ENCODE measurements at places on chromosomes 6 and 20.

GRCh38 chr20:18380908-18381529, 85.8 kb downstream of the DZANK1 start:
- no peak for DNase-seq

GRCh38 chr6:138404666-138405337, 779 bp downstream of the HEBP2 start:
- DNase-seq: no peak

- no peak for DNase-seq
These were observed 442.6 kb upstream of the PTCHD4 start for GRCh38 chr6:48553467-48554189.

DNA sequence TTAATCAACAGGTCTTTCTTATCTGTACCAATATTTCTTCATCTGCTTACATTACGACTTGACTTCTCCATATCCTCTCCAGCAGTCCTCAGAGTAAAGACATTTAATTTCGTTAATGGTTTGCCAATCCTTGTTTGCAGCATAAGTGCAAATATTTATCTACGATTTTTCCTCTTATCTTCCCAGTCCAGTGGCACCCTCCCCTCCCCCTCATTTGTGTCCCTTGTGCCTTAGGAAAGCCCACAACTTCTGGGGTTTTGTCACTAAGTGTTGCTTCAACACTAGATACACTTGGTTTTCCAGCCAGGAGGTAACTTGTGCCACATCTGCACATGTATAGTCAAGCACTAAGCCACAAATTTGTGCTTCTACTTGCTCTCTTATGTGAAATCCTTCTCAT, 327.2 kb downstream of the CBLN4 start:
- DNase-seq: no peak

DNA sequence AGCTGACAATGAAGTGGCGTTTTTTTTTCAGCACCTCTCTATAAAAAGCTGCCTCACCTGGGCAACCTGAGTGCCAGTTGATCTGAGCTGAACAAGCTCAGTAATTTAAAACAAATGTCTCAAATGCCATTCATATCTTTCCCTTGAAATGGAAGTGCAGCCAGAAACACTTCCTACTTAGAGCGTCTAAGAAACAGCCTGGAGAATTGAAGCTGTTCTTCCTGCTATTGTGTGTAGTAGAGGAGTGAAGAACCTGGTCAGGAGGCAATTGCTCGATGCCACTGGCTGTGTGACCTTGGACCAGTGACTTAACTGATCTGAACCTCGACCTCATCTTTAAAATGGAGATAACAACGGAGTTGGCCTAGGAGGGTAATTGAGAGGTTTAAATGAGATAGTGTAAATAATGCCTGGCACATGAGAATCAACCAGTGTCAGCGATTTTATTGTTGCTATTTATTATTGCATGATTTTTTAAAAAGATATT, 95.4 kb upstream of the FOXQ1 start:
- DNase-seq: no peak

DNA sequence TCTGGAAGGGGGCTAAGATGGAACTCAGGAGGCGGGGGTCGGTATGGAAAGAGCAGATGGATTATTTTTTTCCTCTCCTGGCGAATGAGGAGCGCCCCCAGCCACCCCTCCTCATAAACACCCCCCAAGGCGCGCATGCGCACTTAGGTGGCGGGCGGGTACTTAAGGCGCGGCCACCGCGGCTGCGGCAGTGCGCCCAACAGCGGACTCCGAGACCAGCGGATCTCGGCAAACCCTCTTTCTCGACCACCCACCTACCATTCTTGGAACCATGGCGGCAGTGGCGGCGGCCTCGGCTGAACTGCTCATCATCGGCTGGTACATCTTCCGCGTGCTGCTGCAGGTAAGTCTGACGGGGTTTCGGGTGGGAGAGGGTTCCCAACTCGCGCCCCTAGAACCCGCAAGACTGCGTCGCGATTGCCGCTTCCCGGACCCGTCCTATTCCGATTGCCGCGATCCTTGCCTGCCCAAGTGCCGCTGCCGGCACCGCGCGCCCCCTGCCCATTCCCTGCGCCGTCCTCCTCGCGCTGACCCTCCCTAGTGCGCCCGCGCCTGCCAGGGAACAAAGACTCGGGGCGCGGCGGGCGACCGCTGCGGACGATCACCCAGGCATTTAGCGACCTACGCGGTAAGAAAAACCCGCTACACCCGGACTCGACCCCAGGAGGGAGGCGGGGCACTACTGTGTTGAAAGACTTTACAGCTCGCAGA, at the start of gene NNAT:
NNAT (plus strand) TSS at position 190 of the 711 bp plus-strand sequence; CDS start at position 272, 82 bp downstream.
- DNase-seq: no peak

GRCh38 chr6:52517502-52518278, 59.2 kb downstream of the TRAM2 start:
- DNase-seq: peak; percentile 70

DNA sequence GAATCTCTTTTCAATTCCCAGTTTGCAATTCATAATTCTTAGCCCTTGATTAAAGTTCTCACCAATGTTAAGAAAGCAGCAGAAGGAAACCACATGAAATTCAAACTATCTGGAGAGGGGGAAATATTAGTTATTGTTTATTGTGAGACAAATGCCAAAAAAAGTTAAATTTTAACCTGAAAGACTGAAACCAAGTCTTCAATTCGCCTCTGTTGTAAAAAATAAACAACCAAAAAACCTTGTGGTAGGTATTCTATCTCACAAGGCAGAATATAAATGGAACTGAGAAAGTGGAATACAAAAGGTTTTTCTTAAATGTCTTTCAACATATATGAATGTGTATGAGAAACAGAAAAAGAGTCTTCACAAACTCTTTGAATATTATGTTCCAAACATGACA, 24.8 kb downstream of the TMX4 start:
- DNase-seq: no peak

- no peak for DNase-seq
These were observed 56.3 kb upstream of the AFDN start for GRCh38 chr6:167770291-167770955.

GRCh38 chr6:467111-467510, 75.6 kb downstream of the IRF4 start:
- no peak for DNase-seq

DNA sequence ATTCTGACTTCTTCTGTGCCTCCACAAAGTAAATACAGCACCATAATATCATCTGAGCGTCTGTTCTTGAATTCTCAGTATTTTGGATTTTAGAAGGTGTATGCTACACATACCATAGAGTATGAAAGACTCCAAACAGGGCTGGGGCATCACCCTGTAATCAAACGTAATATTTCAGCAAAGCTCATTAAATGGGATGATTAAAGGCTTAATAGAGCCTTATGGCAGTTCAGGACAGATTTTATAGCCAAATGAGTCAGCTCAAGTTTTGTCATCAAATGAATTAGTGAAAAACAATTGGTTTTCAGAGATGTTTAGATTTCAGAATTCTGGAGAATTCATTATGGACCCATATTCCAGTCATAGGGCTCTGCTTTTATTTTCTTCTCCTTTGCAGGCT, 68.9 kb downstream of the TULP4 start:
- no peak for DNase-seq

DNA sequence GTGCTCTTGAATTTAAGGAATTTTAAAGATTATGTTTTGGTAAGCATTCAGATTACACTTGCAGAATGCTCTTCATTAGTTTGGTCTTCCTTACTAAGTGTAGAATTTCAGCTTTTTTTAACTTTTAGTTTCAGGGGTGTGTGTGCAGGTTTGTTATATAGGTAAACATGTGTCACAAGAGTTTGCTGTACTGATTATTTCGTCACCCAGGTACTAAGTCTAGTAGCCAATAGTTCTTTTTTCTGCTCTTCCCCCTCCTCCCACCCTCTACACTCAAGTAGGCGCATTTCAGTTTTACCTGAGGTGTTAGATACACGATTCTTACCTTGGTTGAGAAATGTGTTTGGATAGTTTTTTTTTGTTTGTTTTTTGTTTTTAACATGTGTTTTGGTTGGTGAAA, 68.3 kb downstream of the AFG1L start:
- DNase-seq: no peak

DNA sequence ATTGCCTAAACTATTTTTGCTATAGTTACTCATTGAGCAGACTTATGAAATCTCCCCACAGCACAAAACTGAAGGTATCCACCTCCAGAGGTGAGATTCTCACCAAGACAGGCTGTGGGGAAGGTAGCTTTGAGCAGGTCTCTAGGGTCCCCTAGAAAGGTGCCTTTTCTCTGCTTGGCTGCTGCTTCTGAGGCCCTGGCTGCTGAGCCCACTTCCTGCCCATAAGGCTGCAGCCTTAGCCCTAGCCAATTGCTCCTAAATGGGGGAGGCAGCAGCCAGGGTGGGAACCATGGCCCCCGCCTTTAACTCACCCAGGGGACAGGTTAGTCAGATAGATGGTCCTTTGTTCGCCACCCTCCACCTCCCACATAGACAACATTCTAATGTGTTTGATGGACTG, 3.6 kb downstream of the NT5E start:
- no peak for DNase-seq

DNA sequence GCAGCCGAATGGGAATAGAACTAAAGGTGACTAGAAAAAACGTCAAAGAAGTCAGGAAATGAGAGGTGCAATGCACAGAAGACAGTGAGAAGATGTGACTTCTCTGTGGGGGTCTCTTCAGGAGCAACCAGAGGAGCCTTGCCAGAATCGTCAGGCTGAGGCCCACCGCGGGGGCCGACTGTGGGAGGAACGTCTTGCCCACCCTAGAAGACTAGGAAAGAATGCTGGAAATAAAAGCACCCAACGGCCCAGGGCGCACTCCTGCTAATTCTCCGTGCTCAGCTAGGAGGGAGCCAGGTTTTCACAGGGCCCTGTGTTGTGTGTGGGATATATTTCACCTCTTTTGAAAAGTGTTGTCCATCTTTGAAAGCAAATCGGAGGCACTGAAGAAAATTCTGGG, 129.2 kb downstream of the SMOC2 start:
- DNase-seq: no peak

- no peak for DNase-seq
These were observed 265.5 kb upstream of the EXOC2 start for GRCh38 chr6:958488-958887.

GRCh38 chr6:139370283-139370998, 4.0 kb downstream of the CITED2 start:
- DNase-seq: no peak

DNA sequence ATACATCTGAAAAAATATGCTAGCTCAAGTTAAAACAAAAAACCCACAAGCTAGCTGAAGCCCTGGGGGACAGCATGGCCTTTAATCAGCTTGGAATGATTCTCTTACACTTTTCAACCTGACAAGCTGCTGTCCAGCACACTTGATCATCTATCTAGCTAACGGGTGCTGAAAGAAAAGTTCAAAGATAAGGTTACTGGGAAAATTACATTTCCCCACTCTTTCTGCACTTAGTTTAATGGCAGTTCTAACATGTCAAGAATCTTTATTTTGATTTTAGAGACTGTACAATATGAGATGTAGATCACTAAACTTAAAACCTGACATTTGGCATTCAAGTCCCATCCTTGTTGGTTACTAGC, 53.4 kb downstream of the STK4 start:
- no peak for DNase-seq

DNA sequence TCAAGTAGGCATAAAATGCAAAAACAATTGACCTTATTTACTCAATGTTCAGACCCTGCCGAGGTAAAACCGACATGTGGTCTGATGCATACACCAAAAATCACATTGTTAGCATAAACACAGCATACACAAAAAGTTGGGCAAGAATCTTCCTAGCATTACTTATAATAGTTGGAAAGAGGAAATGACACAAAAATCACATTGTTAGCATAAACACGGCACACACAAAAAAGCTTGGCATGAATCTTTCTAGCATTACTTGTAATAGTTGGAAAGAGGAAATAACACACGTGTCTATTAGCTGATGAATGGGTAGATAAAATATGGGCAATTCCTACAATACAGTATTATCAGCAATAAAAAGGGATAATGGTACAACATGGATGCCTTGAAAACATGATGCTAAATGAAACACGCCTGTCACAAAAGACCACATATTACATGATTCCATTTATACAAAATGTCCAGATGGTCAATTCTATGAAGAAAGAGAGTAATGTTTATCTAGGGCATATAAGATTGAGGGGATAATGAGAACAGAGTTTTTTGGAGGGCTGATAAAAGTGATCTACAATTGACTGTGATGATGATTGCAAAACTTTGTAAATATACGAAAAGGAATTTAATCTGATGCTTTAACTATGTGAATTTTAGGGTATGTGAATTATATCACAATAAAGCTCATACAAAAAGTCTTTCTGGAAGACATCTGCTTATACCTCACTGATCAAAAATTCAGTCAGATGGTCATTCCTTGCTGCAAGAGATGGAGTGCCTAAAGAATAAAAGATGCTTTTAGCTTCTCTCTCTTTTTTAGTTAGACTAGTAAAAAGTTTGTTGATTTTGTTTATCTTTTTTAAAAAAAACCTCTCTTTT, 1019.5 kb upstream of the CITED2 start:
- DNase-seq: no peak

GRCh38 chr20:20366876-20367574, 879 bp upstream of the INSM1 start:
- no peak for DNase-seq

DNA sequence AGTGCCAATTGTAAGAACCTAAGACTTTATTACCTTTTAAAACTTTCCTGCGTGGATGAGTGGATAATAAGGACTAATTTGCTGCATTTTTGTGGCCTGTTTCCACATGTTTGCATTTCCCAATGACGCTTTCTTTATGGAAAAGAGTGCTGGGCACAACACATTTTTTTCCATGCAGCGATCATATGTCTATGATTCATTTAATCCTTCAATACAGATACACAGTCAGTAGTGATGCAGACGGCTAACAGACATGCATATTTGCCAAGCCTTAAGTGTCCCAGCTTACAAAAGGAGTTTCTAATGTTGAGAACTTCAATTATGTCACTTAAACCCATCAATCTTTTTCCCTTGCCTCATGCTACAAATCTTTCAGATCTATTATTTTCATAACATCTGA, 239.8 kb upstream of the PREP start:
- no peak for DNase-seq

DNA sequence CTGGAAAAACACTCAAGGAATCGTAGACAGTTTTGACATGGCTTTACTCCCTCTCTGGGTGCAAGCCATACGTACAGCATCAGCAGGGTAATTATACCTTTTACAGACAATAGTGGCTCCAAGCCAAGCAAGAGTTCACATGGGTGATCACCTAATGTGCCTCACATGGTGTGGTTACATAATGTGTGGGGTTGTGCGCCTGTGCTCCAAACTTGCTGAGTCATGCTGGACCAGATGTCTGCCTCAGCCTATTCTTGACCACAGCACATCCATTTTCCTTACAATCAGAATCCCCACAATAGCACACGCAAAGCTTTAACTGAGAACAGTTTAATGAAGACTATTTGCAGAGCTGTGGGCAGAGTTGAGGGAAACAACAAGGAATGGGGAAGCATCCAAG, 74.5 kb downstream of the ALDH8A1 start:
- no peak for DNase-seq
